ENCODE measurements at places on chromosomes 6 and 20.
A peak's percentile ranks its signal among the peaks of the same experiment; 100 is the strongest.

DNA sequence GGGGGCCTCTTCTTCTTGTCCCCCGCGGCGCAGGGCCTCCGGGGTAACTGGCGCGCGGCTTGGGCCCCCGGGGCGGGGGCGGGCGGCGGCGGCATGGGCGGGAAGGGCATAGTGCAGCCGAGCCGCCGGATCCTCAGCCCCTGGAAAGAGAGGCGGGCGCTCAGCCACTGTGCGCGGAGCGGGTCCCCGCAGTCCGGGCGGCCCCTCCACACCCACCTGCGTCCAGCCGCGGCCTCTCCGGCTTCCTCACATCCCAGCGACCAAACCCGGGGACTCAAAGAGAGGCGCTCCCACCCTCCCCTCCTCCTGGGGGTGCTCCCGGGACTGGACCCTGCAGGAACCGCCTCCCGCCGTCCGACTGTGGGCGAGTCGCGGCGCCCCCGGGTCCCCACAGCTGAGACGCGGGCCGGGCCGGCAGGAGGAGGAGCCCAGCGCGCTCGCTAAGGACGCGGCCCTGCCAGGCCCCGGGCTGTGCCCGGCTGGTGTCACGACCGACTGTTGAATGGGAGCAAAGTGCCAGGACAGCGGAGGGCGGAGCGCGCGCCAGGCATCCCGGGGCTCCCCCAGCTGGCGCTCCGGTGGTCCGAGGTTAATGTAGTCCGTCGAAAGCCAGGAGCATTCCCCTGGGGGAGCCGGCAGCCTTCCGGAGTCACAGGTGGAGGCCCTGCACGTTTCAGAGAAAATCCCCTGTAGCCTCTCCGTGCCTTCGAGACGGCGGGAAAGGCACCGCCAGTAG lies at the start of gene PRR18:
Gene PRR18 (minus strand): TSS at position 360 of the 736 bp plus-strand sequence. CDS start 250 bp downstream, at position 110.
- no peak for DNase-seq

DNA sequence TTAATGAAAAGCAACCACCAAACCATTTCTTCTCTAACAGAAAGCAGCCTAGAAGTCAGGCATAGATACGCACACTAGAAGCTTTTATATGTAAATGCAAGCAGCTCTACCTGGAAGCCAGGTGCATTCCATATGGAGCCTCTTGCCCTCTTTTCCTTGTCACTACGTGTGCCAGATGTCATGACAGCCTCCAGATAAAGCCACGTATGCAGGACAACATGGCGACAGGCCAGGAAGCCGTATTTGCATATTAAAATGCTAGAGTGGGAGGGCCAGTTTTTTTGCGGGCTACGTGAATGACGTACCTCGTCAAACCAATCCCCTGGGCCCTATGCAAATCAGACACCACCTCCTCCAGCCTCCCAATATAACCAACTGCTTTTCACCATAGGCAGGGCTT lies 308.1 kb upstream of the SPTLC3 start:
- DNase-seq: no peak

DNA sequence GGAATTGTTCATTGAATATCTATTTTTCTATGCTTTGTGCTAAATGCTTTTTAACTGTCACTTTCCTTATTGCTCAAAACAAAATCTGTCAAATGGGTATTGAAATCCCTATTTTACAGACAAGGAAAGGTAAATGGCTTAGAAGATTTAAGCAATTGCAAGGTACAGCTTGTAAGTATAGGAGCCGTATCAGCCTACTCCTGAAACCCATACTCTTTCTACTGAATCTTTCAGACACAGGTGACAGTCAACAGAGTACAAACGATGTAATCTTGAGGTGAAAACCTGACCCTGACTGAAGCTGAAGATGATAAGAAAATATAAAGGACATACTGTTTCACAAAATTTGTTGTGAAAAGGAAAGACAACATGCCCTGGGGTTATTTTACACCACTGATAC lies 7.0 kb upstream of the COX7A2 start:
- no peak for DNase-seq

GRCh38 chr6:127794405-127794804 lies 106.5 kb downstream of the THEMIS start:
- no peak for DNase-seq

- DNase-seq: no peak
These were observed 66.4 kb upstream of the KCNG1 start for GRCh38 chr20:51089272-51089781.

- DNase-seq: no peak
These were observed 809 bp upstream of the NOL7 start for GRCh38 chr6:13614126-13614925.

DNA sequence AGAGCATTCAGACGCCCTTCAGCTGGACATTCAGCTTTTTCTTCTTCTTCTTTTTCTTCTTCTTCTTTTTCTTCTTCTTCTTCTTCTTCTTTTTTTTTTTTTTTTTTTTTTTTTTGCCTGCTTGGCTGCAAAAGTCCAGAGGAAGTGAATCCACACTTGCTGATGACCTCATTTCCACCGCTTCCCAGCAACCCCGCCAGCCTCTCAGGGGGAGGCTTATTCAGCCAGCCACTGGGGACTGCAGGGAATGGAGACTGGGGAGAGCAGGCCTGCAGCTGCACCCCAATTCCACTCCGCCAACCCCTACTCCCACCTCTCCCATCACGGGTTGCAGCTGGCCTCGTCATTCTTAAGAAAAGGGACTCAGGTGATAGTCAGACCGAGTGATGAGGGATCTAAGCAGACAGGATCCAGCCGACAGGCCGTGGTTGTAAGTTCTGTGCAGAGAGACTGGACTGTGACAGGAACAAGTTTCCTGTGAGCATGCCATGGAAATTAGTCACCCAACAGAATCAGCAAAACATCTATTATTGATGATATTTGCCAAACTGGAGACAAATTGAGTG lies 59.0 kb upstream of the QKI start:
- DNase-seq: no peak

- DNase-seq: no peak
These were observed 5.4 kb upstream of the POU3F2 start for GRCh38 chr6:98828941-98829411.

- no peak for DNase-seq
These were observed 102.3 kb upstream of the IMPG1 start for GRCh38 chr6:76174722-76175121.

DNA sequence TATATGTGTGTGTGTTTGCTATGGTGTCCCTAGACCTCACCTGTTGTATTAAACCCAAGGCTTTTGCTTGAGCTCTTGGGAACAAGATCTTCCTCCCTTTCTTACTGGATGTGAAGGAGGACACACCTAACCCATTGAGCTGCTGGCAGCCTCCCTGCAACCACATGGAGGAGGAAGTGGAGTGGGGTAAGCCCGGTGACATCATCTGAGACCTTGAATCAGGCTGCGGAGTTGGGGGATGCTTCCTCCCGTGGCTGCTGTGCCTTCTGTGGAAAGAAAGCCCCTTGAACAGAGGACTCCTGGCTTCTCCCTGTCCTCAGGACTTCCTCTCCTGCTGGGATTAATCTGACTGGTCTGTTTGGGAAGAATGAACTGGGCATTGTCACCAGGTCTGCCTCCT lies 3.3 kb downstream of the CST11 start:
- DNase-seq: peak; percentile 5

DNA sequence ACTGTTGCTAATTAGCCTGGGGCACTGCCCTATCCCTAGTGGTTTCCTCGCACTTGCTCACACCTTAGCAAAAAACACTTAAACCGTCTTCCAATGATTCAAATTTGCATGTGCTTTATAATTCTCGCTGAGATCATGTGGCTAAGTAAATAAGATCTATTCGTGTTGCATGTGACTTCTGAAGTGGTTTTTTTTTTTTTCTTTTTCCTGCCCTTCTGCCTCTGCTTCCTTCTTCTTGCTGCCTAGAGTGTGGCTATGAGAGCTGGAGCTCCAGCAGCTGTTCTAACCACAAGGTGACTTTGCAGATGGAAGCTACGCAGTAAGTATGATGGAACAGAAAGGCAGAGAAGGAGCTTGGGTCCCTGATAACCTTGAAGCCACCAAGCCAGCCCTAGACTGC lies 36.5 kb downstream of the SULF2 start:
- no peak for DNase-seq

DNA sequence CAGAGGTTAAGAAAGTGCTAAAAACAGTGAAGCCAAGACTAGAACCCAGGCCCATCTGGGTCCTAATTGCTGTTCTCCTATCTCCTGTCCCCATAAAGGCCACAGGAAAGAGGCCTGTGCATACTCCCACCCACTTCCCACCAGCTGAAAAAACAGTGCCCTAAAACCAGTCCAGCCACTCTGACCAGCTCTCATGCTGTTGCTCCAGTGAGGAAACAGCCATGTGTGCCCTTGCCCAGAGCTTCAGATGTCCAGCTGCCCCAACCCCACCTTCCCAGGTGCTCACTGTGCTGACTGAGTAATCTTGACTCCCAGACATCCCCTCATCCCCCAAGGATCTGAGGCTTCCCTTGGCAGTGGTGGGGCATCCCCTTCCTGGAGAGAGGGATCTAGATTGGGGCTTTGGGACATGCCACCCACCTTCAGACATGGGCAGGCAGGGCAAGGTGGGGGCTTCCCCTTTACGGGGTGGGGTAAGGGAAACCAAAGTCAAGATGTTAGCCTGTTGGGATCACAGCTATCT lies 28.7 kb downstream of the KCNK5 start:
- no peak for DNase-seq

DNA sequence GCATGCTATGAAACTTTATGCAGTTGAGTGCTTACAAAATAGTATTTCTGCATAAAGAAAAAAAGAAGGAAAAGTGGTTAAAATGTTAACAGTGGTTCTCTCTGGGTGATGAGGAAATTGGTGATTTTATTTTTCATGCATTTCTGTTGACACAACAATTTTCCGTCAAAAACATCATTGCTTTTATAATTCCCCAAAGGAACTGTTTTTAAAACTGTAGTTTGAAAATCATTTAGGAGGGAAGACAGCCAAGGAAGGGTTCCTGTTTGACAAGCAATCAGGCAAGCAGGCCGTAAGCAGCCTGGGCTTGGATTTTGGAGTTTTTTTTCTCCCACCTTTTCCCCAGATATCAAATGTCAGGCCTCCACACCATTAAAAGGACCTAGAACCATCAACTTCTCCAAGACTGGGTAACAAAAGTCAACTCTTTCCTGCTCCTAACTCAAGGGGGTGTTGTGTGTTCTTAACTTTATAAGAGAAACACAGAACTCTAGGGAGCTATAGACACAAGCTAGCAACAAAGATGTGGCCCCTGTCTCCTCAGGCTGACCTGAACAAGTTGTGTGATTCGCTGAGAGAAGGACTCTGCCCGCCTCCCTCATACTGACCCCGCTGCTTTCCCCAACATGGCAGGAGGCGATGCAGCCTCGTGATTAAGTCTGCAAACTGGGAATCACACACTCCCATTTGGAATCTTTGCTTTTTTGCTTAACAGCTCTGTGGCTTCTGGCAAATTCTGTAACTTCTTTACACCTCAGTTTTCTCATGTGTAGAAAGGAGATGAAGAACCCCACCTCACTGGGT lies 146.6 kb downstream of the BCAS1 start:
- no peak for DNase-seq

DNA sequence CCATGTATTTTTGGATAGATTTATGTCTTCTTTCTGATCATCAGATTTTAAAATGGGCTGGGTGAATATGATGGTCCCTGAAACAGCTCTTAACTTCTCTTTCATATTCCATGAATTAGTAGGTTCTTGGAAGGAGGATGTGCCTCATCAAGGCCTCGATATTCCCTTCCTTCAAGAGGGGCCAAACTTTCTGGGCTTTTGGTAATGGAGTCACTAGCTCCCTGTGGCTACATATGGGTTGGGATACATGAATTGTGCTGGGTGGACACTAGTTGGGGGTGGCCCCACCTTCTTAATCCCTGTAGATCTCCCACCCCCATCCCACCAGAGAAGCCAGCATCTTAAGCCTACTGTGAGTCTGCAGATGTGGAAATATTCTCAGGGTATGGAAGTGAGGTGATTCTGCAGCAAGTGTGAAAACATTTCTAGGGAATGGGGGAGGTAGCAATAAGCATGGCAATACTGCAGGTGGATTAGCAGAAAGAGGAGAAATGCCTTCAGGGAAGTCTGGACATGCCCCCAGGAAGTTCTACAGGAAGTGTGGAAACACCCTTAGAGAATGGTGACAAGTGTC lies 2.2 kb downstream of the TP53INP2 start:
- no peak for DNase-seq

DNA sequence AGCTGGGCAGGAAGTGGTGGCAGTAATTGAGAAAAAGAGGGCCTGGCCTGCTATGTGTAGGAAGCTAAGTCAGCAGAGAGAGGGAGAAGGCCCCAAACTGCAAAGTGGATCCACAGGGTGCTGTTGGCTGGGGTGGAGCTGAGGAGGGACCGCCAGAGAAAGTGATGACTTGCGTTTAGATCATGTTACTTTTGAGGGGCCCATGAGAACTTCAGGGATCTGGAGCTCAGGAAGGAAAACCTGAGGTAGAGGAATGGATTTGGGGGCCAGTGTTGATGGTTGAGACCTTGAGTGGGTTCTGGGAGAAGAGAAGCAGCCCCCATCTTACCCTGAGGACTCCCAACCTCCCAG lies 155.5 kb downstream of the MRPL14 start:
- DNase-seq: no peak

GRCh38 chr6:35299674-35300073 lies 2.1 kb downstream of the DEF6 start:
- peak; percentile 41 for DNase-seq

DNA sequence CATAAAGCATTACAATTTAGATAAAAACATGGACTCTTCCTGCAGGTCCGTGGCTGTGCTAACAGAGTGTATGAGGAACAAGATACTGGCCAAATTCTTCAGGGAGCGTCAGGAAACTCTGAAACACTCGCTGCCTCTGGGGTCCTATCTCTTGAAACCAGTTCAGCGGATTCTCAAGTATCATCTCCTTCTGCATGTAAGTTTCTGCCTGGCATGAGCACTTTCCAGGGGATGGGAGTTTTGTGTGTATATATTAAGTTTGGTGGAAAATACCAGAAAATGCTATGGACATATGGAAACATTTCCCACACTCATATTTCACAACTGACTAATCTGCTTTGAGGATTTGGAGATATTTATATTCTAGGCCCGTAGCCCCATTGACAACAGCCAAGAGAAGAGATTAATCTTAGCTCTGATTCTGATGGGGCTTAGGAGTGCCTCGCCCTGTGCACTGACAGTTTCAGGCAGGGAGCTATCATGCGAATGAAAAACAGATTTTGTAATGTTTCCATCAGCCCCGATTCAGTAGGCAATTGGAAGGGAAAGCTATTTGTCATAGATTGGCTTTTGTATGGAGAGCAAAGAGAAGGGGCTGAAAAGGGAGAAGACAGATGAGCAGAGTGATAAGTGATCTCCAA lies 64.7 kb upstream of the MTHFD1L start:
- no peak for DNase-seq

- no peak for DNase-seq
These were observed 847.0 kb downstream of the PHF3 start for GRCh38 chr6:64482631-64483030.

DNA sequence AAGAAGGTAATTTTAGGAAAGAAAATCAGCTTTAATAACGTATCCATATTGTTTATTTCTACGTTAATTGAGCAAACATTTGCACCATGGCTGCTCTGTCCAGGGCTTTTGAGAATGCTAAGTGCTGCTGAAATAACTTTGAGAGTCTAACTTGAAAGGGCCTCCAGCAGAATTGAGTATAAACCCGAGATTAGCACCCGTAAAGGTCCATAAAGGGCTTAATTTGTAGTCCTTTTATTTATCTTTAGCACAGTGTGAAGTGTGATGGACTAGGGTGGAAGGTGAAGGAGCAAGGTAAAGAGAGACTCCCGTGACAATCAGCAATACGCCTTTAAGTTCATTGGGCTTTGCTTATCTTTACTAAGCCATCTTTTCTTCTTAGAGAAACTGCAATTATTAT lies 77.7 kb upstream of the SUPT3H start:
- DNase-seq: no peak

- no peak for DNase-seq
These were observed 62.9 kb upstream of the PIM1 start for GRCh38 chr6:37106982-37107491.

GRCh38 chr6:159461998-159462397 lies 231.0 kb downstream of the SOD2 start:
- no peak for DNase-seq
